ENCODE measurements at places on chromosomes 7 and 10. TPM values are rescaled to one million over a fixed set of nuclear protein-coding genes. Genes with fewer than 3 reads are reported as not detected.

DNA sequence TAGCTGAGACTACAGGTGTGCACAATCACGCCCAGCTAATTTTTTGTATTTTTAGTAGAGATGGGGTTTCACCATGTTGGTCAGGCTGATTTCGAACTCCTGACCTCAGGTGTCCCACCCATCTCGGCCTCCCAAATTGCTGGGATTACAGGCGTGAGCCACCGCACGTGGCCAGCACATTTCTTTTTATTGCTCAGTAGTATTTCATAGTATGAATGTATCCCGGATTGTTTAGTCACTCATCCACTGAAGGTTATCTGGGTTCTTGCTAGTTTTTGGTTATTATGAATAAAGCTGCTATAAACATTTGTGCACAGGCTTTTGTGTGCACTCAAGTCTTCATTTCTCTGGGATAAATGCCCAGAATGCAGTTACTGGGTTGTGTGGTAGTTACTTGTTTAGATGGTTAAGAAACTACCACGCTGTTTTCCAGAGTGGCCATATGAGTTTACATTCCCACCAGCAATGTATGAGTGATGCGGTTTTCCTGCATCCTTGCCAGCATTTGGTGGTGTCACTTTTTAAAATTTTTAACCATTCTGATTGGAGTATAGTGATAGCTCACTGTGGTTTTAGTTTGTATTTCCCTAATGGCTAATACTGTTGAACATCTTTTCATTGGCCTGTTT lies 275.8 kb upstream of the LYZL1 start:
- no peak for DNase-seq

DNA sequence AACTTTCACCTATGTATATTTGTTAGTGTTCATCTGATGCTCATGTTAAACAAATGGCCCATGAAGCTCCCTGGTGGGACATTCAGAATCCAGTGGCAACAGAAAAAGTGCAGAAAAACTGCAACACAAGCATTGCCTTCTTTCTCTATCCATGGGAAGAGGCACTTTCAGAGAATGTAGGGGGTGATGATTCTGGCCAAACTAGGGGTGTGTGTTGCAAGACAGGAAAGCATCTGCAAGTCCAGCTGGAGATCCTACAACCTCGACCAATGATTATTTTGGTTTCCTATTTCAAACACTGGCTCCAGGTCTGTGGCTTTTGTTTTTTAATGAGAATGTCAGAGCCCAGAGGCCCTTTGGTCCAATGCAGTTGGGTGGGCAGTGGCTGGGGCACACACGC lies 198.7 kb downstream of the CXCL12 start:
- DNase-seq: no peak

DNA sequence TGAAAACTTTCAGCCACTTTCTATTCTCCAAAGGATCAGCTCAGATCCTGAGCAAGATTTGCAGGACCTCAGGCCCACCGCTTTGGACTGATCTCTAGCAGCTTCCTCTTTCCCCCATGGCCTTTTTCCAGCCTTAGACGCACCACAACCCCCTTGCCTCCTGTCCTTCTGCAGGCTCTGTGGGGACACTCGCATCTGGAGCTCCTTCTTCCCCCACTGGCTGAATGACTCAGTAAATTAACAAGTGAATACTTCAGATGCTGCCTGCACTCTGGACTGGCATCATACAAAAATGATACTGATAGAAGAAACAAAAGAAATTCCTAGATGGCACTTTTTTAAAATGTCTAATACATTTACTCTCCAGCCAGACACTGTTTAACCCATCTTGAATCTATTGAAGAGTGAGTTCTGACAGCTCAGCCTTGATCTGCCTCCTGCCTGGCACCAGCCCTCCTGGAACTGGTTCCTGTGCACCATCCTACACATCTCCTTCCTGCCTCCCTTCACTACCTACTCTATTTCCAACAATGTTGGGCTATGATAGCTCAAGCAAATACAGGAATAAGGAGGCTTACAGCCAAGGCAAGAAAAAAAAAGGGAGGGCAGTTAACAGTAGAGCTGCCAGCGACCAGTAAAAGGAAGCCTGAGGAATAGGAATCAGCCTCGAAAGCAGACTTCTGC lies 3.3 kb downstream of the FRMPD2 start:
- DNase-seq: no peak

- DNase-seq: no peak
Measured at GRCh38 chr10:79150444-79150754, 81.6 kb downstream of the ZMIZ1 start.

DNA sequence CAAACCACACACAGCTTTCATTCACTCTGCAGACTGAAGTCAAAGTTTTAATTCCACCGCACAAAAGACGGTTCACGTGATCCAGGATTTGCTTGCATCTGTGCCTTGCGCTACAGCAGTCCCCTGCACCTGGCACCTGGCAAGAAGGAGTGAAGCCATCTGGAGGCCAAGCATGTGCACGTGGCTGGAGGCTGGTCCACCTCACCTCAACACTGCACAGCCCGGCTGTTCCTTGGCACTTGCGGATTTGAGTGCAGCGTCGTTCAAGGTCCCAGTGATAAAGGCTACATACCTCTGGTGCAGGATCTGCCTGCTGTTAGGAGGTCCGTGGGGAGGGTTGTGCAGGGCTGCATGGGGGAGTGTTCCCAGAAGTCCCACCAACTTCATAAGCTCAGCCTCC lies 248.5 kb upstream of the GRB10 start:
- no peak for DNase-seq

DNA sequence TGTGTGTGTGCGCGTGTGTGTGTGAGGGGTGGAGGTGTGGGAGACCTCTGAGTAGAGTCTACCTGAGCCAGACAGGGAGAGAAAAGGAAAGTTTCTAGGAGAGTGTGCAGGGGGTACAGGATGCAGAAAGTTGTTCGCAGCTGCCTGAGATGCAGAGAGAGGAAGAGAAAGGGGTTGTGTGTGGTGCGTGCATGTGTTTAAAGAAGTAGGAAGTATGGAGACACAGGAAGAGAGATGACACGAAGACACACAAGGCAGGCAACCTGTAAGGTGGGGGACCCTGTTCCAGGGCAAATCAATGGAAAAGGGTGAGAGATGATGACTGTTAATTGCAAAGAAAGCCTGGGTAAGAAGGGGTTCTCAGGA lies 52.2 kb downstream of the C10orf105 start:
- DNase-seq: no peak

DNA sequence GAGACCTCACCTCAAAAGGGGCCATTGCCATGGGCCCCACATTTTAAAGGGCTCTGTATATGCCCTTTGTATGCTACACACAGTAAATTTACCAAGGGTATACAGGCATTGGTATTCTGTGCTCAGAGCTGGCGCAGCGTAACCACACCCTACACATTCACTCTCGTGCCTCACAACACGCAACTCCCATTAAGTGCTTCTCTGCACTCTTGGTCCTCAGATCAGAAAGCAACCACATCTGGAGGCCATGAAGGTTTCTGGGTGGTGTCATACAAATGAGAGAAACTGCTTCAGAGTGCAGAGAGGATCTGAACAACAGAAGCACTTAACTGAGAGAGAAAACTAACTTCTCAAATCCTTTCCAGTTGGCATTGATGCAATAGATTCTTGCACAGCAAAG lies 9.4 kb upstream of the CACUL1 start:
- no peak for DNase-seq

- no peak for DNase-seq
Measured at GRCh38 chr7:43646603-43647338, 63.9 kb downstream of the STK17A start.

GRCh38 chr7:116588225-116588624 lies 63.4 kb downstream of the CAV1 start:
- no peak for DNase-seq

- DNase-seq: no peak
Measured at GRCh38 chr10:124480860-124481259, 19.2 kb downstream of the LHPP start.

GRCh38 chr10:50341987-50342386 lies 90.7 kb upstream of the ASAH2 start:
- DNase-seq: no peak

- DNase-seq: no peak
Measured at GRCh38 chr10:35641676-35642034, 441 bp downstream of the FZD8 start.

SLC29A3 gene
- 8.8 TPM for total RNA-seq

DNA sequence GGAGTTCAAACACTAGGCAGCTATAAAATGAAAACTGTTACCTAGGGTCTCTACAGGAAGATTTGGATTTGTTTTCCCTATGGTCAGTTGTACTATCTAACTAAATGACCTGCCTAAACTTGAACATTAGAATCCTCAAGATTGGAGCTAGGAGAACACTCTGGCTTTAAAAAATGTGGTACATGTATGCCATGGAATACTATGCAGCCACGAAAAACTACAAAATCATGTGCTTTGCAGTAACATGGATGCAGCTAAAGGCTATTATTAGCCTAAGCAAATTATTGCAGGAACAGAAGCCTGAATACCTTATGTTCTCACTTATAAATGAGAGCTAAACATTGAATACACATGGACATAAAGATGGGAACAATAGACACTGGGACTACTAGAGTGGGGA lies 87.1 kb upstream of the MAGI2 start:
- DNase-seq: no peak

GRCh38 chr10:129955601-129956285 lies 8.3 kb downstream of the EBF3 start:
- no peak for DNase-seq

GRCh38 chr10:104084482-104085142 lies 1.1 kb downstream of the COL17A1 start:
- DNase-seq: no peak

DNA sequence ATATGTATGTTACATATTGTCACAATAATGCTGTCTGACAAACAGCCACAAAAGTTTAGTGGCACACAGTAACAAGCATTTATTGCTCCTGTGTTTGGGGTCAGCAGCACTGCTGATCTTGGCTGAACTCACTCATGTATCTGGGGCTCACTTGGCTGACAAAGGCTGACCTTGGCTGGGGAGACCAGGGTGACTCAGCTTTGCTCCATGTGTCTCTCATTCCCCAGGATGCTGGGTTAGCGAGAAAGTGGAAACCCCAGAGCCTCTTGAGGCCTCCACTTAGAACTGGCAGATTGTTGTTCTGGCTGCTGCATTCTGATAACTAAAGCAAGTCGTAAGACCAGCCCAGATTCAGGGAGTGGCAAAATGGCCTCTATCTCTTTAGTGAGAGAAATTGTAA lies 217.3 kb upstream of the HABP2 start:
- peak; percentile 49 for DNase-seq

ZSCAN25 gene
- total RNA-seq: 22.5 TPM

- no peak for DNase-seq
Measured at GRCh38 chr7:142176901-142177300, 65.4 kb downstream of the MGAM2 start.

DNA sequence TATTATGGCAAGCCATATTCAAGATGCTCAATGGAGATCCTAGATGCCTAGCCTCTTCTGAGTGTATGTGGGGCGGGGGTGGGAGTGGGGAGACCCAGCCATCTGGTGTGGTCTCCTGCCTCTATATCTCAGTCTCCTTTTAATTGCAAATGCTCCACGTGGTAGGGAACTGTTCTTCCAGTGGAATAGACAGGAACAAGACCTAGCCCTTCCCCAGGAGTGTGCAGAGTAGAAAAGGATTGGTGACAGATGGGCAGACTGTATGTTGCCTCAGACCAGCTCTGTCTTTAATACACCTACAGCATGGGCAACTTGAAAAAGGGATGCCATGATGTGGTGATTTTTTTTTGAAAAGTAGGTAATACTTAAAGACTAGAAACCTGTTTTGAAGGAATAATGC lies 12.6 kb downstream of the CYP3A5 start:
- DNase-seq: no peak

- no peak for DNase-seq
Measured at GRCh38 chr10:113438652-113439051, 114.2 kb upstream of the HABP2 start.

GRCh38 chr10:34433241-34434076 lies 381.6 kb downstream of the PARD3 start:
- no peak for DNase-seq

GNAI1 gene
- 17.9 TPM for total RNA-seq

DNA sequence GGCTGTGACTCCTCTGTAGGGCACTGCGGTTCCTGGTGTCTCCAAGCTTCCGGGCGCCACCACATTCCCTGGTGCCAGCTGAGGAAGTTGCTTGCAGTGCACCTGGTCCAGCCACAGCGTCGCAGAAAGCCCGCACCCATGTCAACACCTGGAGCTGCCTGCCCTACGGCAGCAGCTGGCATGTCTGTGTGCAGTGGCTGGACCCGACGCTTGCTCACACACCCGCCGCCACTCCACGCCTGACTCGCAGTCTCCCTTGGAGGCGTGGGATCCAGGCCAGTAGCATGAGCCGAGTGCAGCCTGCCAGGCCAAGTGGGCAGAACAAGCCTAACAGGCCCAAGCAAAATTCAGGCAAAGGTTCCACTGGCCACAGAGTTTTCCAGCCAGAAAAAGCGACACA lies 118.1 kb upstream of the PHF14 start:
- no peak for DNase-seq

- no peak for DNase-seq
Measured at GRCh38 chr7:111982133-111982532, 224.1 kb downstream of the DOCK4 start.

DNA sequence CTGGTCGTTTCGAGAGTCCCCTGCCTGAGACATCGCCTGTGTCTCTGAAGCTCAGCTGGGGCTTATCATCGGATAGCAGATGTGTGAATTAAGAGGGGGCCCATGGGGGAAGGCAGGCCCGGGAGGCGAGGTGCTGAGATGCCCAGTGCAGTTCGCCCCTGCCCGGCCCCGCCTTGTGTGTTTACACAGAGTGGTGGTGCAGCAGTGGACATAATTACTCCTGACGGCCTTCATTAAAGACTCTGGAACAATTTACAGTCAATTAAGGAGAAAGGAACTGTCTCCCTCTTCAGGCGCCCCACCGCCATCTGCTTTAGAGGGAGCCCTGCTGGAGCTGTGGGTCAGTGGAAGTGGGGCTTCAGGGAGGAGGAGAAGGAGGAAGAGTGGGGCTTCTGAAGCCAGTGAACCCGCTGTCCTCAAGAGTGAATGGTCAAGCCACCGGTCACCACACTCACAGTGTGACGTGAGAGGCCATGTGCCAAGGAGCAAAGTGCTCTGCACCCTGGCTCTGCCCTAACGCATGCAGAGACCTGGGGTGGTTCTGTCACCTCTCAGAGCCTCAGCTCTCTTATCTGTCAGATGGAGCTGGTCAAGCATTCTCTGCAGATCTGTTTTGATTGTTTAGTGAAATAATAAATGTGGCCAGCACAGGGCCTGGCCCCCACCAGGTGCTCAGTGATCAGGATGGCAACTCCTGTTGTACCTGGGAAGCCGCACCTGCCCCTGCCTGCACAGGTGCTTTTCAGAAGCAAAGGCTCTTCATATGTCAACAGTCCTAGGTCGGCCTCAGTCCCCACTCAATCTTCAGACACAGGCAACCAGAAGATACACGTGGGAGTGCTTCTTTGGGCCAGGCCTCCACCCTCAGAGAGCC lies 65.6 kb downstream of the CDH23 start:
- no peak for DNase-seq

DNA sequence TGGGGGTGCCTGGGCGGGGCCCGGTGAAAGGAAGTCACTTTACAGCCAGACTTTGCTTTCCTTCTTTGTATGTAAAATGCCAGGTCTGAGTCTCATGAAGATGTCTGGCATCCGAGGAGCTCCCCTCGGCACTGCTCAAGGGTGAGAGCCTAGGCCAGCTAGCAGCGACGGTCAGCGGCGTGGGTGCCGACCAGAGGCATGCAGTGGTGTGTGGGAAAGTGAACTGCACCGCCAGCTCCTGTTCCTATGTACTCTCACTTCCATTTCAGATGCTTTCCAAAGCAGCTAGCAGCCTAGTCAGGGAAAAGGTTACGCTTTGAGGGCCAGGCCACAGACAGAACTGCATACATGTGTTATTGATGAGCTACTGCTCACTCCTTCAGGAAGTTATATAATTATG lies 172.8 kb downstream of the ZMYND11 start:
- no peak for DNase-seq

GIGYF1 gene
- total RNA-seq: 48.1 TPM

PRPS1L1 gene
- total RNA-seq: not detected
